Midbrain (tissue), 1 donor: ENCODE measurements at places on chromosomes 3 and 15.

GRCh38 chr3:114299421-114299820, 5.6 kb downstream of the TIGIT start:
- no peak for DNase-seq

GRCh38 chr15:41284427-41285177, 47.8 kb downstream of the OIP5 start:
- DNase-seq = no peak

DNA sequence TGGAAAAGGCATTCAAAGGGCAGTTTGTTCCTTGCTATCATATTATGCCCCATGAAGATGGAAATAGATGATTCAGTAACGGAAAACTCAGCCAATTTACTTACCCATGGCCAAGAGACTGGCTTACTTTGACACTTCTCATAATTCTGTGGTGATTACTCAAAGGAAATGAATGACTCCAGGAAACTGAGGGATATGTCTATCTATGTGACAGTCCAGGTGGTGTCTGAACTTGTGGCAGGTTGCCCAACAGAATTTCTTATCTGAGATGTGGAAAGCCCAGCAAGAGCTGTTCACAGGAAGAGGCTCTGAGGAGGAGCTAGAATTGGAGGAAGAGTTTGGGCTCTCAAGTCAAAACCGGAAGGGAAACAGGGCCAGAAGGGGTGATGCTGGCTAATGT, 91.2 kb downstream of the KCNAB1 start:
- DNase-seq = no peak

GRCh38 chr3:187743195-187744141, 1.8 kb downstream of the BCL6 start:
- peak; percentile 62 for DNase-seq

DNA sequence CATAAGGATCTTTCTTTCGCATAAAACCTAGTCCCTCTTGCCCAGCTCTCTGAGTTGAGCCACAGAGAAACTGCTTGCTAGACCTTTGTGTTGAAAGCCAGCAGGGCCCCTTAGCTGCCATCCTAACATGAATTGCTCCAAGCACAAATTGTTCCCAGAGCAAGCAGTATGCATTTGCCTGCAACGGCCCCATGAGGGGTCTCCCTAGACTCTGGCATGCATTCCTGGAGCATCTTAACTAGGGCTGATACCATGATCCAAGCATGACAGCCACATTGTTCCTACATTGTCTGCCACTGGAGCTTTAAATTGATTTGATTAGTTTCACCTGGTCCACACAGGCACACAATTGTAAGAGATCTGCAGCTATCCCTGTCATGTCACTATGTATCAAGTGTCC, 428.1 kb downstream of the TAFA4 start:
- no peak for DNase-seq

GRCh38 chr3:103899328-103899727, 1464.5 kb downstream of the ZPLD1 start:
- no peak for DNase-seq

DNA sequence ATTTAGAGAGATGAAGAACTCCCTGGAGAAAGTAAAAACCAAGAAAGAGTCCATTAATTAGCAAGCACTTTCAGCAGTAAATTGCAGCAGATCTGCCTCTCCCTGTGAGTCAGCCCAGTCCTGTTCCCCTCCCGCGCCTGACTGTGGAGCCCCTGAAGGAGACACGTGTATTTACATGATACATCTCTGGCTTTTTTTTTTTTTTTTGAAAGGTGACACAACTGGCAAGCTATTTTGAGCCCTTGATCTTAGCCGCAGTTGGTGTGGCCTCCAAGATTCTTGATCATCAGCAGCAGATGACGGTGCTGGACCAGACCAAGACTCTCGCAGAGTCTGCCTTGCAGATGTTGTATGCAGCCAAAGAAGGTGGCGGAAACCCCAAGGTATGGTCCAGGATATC, 271.8 kb upstream of the TPM1 start:
- no peak for DNase-seq

DNA sequence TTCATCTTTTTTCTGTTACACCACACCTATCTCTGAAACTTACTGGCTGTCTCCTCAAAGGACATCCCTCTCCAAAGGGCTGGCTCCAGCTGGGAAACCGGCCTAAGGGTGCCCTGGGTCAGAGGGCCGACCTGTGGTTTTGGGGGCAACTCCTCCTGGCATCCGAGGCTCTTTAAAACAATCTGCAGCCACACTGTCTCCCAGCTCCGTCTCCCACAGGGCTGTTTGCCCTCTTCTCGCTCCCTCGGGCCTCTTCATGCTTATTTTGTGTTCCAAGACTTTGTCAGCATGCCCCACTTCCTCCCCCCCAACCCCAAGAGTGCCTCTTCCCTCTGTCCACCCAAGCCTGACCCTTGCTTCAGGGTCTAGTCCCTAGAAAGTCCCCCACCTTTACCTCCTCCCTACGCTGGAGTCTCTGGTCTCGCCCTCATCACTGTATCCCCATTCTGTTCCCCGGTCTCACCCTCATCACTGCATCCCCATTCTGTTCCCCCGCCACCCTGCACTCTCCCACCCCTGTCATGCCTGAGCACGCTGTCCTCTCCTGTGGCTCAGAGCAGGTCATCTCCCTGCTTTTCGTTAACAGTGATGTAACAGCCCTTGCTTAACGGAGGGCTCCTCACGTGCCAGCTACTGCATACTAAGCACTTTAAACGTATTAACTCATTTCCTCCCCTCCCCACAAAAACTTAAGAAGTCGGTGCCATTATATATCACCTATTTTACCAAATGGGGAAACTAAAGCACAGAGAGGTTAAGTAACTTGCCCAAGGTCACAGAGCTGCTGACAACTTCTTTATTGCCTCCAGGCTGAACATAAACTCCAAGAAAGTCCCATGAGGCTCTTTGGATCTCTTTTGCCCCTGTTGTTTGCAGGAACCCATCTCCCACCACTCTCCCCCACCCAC, 1.1 kb upstream of the CSK start:
- no peak for DNase-seq

GRCh38 chr15:51678096-51678495, 3.2 kb upstream of the SCG3 start:
- DNase-seq = no peak

GRCh38 chr3:40672861-40673260, 148.1 kb downstream of the ZNF621 start:
- DNase-seq = no peak
